ENCODE measurements at places on chromosomes 4 and X.

- no peak for DNase-seq
Observed at GRCh38 chrX:136529795-136530194, 2.2 kb upstream of the VGLL1 start.

DNA sequence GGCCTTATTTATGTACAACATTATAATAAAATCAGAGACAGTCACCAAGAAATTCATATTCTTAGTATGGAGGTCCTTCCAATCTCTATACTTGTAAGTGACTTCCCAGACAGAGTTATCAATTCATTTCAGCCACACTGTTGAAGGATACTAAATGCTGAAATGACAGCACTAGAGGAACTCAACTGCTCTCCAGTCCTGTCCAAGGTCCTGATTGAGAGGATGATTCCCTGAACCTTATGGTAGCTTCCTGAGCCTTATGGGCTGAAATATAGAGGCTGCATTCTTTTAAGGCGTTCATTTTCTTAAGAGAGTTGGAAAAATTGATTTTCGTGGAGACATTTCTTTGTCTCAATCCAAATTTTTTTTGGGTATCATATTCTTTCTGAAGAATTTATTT lies 205.9 kb downstream of the TLL1 start:
- no peak for DNase-seq

GRCh38 chrX:39988496-39988895 lies 109.3 kb downstream of the BCOR start:
- DNase-seq = no peak

DNA sequence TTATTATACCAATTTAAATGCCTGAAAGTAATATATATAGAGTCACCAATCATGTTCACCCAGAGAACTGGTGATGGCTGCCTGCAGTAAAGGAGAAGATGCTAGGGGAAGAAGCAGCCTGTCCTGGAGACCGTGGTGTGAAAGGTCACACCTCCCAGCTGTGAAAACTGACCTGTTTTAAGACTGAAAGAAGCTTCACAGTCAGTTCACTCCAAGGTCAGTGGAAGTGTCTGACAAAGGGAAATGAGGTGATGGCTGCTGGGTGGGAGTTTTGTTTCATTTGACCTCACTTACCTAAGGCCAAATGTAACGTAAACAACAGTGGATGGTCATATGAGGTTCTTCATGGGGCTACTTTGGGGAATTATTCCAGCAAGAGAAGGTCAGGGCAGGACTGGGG lies 352.1 kb upstream of the GATB start:
- DNase-seq = no peak

- DNase-seq = peak; percentile 49
Observed at GRCh38 chrX:2627272-2627867, 63.7 kb upstream of the CD99 start.

GRCh38 chr4:129917651-129918050 lies 821.7 kb downstream of the C4orf33 start:
- DNase-seq = no peak

DNA sequence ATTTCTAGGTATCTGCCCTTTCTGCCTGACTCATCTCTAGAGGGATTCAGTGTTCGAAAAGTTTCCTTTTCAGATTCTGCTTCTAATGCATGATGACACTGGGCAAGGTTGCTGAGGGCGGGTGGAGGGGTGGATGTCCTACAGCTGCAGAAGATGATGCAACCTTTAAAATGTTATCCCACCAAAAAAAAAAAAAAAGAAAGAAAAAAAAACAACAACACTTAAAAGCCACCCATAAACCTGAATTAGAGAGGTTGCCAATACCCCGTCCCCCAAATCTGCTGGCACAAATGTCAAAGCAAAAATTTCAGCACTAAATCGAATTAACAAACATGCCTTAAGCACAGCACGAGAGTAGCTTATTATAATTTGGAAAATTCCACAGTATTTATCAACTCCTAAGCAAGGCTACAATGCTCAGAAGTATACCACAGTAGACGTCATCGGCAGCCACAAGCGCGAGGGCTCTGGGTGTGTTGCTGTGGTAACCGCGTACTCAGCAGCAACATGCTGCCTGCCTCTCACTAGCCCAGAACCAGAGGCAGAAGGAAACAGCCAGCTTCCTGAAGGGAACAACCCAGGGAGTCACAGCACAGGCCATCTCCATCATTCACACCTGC lies 167.5 kb upstream of the MAP3K15 start:
- peak; percentile 36 for DNase-seq

Measured in renal cortical epithelial cell (primary cell).